ENCODE measurements at places on chromosomes 7 and 10. TPM values are rescaled to one million over a fixed set of nuclear protein-coding genes. Genes with fewer than 3 reads are reported as not detected.

GRCh38 chr7:20911081-20911480 lies 124.4 kb upstream of the SP8 start:
- no peak for DNase-seq

DNA sequence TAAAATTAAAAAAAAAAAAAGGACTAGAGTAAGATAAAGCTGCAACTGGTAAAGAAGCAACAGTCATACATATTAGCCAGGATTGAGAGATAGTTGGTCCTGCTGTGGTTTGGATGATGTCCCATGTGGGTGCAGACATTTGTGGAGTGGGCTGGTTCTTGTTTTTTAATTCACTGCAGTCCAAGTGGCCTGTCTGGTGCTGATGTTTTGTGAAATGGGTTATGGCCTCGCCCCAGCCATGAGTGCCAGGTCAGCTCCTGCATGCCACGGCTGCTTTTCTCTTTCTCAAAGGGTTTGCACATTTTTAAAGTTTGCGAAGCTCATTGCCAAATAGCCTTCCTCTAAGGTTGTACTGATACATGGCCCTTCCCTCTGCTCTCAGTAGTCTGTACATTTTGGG lies 14.1 kb upstream of the BTBD16 start:
- no peak for DNase-seq

- DNase-seq, result no peak
Measured at GRCh38 chr10:45463244-45464116, 89.5 kb downstream of the ALOX5 start.

The GPR158 gene
- total RNA-seq, result not detected

DNA sequence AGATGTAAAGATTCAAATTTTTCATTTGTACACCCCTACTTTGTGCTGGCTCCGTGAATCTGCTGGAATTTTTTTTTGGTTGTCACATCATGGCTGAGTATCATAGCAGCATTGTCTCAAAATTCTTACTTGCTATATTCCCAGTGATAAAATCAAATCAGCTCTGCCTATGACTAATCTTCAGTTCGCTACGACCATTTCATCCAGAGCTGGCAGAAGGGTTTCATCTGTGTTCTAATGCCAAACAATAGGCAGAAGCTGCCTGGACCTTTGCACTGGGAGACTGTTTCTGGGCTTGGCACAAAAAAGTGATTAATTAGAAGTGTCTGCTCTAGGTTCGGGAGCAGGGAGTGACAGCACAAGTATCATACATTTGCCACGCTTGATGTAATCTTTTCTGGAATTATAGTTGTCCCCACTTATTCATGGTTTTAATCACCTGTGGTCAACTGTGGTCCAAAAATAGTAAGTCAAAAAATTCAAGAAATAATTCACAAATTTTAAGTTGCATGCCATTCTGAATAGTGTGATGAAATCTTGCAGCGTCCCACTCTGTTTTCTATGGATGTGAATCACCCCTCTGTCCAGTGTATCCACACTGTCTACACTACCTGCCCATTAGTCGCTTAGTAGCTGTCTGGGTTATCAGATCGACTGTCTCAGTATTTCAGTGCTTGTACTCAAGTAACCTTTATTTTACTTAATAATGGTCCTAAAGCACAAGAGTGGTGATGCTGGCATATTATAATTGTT lies 120.5 kb upstream of the IMMP2L start:
- no peak for DNase-seq

DNA sequence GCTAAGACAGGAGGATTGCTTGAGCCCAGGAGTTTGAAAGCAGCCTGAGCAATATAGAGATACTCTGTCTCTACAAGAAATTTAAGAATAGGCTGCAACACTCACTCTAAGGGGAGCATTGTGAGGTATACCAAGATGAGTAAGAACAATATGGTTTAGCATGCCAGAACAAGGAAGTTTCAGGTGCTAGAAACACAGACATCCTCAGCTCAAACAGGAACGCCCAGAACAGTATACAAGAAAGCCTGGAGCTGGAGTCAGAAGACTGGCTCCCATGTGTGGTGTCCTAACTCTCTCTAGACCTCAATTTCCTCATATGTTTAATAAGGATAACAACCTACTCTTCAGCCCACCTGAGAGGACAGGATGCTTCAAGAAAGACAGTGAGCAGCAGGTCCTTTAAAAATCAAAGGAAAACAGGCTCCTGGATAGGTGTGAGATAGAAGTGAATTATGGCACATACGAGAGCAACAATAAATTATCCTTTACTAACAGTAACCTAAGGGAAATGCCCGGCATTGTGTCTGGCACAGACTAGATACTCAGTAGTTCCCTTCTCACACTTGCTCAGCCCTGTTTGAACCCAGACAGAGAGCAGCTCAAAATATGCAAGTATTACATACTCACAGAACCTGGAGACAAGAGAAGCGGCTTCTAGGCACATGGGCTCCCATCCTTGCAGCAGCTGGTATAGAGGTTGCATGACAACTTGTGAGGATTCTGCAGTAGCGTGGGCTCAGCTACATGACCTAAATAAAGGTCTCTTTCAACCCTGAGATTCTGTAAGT lies 45.4 kb downstream of the KAT6B start:
- no peak for DNase-seq

- DNase-seq, result no peak
Measured at GRCh38 chr10:117926491-117926890, 120.2 kb downstream of the RAB11FIP2 start.

The AGR2 gene
- 25.2 TPM for total RNA-seq

DNA sequence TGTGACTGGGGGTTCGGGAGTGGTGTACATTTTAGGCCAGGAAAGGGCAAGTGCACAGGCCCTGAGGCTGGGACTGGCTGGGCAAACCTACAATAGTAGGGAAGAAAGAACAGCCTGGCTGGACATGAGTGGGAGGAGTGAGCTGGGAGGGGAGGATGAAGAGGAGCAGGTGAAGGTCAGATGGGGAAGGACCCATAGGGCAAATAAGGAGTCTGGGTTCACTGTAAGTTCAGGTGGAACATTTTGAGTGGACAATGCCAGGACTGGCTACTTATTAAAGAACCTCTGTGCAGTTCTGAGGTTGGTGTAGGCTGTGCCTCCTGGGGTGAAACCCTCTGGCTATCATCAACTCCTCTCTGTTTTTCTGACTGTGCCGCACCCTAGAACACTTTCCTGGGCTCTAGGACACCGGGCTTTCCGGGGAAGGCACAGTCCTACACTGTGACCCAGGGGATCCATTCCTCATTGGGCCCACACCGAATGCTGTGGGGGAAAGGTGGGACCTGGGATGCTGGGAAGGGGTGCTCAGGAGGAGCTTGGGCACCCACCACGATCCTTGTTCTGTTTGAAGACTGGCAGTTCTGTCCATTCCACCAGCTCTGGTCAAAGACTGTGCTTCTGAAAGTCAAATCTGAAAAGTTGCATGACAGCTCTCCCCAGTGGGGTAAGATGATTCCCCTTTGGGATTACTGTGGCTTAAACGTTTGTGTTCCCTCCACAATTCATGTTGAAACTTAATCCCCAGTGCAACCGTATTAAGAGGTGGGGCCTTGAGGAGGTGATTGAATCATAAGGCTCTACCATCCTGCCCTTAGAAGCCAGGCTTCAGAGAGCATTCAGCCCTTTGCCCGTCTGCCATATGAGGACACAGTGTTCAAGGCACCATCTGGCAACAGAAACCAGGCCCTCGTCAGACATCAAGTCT lies 4.0 kb upstream of the MMP21 start:
- DNase-seq, result no peak

DNA sequence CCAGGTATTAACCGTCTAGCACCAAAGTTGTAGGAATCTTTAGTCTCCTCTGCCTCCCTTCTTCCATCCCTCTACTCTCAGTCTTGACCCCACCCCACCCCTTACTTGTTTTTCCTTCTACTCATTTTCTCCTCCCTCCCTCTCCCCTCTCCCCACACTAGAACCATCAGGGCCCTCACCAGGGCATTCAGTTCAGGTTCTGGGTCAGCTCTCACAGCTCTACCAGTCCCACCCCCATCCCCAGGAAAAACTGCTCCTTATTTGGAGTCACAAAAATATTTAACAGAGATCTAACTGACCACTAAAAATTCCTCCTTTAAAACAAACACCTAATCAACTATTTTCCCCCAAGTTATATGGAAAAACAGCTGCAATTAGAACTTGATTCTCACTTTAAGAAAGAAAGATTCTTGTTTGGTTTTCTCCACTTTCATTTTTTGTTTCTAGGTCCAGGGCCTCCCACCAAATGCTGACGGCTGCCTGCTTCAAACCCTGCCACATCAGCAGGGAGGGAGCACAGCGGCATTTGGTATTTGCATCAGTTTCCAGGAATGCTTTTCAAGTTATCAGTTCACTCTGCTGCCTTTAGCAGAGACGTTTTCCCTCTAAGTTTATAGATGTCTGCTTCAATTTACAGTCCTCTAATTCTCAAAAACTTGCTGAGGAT lies 2.8 kb upstream of the COL1A2 start:
- DNase-seq, result no peak

Data from thoracic aorta (tissue), 2 donors.